ENCODE measurements at places on chromosomes 6 and 20. TPM values are rescaled to one million over a fixed set of nuclear protein-coding genes. Genes with fewer than 3 reads are reported as not detected.
A peak's percentile ranks its signal among the peaks of the same experiment; 100 is the strongest.

RNF182 gene
- total RNA-seq, result not detected

DNA sequence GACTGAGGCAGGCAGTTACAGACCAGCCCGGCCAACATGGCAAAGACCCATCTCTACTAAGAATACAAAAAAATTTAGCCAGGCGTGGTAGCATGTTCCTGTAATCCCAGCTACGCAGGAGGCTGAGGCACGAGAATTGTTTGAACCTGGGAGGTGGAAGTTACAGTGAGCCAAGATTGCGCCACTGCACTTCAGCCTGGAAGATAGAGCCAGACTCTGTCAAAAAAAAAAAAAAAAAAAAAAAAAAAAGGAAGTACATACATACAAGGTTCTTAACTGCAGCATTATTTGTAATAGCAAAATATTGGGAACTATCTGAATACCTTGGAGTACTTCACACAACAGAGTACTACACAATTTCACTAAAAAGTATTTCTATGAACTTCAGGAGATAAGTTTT, 183.5 kb upstream of the OLIG3 start:
- no peak for DNase-seq

DNA sequence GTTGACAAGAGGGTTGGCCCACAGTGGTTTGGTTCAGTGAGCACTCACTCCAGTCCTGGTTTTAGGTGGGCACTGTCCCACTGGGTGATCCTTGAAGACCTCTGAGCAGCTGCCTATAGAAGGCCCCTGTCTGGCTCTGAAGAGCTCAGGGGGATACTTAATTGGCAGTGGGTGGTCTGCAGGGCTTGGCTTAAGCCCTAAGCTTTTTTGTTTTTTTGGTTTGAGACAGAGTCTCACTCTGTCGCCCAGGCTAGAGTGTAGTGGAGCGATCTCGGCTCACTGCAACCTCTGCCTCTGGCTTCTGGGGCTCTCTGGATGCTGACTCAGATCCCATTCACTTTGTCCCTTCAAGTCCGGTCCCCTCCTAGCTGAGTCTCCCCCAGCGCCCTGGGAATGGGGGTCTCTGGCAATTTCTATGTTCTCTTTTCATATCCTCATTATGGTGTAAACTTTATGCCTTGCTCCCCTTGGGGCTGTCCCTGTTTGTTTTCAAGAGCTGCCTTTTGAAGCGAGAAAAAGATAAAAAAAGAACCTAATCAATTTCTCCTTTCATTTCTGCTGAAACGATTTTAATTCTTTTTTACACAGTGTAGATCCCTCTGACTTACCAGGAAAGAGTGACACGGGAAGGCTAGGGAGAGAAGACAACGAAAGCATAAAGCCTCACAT, 12.2 kb upstream of the KCNG1 start:
- no peak for DNase-seq

DNA sequence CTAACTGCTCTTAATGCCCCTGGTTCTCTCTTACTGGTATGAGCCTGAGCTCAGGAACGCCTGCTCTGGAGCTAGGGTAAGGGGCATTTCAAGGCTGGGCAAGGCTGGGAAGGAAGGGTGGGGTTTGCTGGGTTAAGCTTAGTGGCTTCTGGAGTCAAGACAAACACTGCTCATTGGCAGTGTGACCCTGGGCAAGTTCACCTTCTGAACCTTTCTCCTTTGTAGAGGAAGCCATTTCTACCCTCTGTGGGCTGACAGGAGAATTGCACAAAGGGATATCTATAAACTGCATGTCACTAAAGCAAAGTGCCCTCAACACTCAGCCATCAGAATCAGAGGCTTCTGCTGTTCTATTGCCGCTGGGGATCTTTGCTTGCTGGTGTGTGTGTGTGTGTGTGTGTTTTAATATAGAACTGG, 20.3 kb upstream of the LRRN4 start:
- DNase-seq, result no peak

ME1 gene
- not detected for total RNA-seq

DNA sequence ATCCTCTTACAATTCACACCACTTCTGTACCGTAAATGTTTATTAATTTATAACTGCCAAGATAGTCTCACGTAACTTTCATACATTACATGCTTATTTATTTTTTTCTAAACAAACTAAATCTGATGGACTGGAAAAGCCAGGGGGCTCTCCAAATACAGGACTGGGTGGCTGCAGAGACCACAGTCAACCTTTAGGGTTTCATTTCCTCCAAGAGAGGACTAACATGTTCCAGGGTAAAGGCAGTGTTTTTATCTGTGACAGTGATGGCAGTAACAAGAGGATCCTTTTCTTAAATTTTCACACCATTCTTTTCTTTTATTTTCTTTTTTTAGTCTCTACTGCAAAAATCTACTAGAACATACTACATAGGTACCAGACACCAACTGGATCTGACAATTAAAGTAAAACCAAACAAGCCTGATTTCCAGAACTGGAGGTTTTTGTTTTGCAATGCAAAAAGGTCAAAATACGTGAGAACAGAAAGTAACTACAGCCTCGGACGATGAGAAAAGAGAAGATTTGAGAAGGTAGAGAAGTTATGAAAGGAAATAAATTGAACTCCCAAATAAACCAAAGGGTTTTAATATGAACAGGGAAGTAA, 1.2 kb downstream of the LMBRD1 start:
- DNase-seq, result no peak

- no peak for DNase-seq
Measured at GRCh38 chr6:5659467-5659866, 347.3 kb downstream of the NRN1 start.

FAM210B gene
- total RNA-seq, result 6.9 TPM

JARID2 gene
- 62.5 TPM for total RNA-seq

BRD2 gene
- 316 TPM for total RNA-seq

DNA sequence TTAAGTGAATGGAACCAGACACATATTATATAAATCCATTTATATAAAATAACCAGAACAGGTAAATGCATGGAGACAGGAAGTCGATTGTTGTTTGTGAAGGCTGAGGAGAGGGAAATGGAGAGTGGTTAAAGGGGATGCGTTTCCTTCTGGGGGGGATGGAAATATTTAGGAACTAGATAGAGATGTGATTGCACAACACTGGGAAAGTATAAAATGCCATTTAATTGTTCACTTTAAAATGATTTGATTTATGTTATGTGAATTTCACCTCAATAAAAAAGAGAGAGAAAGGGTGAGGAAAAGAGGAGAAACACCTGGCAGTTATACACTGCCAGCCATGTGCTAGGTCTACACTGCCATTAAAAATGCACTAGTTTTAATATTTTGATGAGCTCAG, 312.6 kb downstream of the CD83 start:
- no peak for DNase-seq

HLA-C gene
- total RNA-seq, result 984 TPM

GRCh38 chr20:3710703-3711483, 1.5 kb downstream of the SIGLEC1 start:
- DNase-seq, result peak; percentile 50

BPIFB2 gene
- not detected for total RNA-seq

GRCh38 chr6:163543321-163543720, 128.8 kb downstream of the QKI start:
- no peak for DNase-seq

DNA sequence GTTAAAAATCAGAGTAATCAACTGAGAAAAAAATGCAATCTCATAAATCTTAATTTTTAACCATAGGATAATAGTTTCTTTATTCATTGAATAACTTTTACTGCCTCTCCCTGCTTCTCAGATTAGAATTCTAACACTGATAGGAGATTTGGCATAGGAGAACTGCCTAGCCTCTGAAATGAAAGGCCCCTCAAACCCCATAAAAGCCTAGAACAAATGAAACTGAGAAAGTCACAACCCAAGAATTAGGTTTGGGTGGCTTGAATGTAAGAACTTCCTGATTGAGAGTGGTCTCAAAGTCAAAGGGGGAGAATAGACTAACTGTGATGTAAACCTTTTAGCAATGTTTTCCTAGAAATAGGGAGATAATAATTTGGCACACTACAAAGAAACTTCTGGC, 52.2 kb downstream of the SAMD5 start:
- DNase-seq, result no peak

- DNase-seq, result no peak
Measured at GRCh38 chr6:157614026-157614568, 208.9 kb upstream of the SNX9 start.

C6orf58 gene
- 0.16 TPM for total RNA-seq

NKAPL gene
- total RNA-seq, result 0.16 TPM

- no peak for DNase-seq
Measured at GRCh38 chr6:161233986-161234661, 39.7 kb downstream of the AGPAT4 start.

DNA sequence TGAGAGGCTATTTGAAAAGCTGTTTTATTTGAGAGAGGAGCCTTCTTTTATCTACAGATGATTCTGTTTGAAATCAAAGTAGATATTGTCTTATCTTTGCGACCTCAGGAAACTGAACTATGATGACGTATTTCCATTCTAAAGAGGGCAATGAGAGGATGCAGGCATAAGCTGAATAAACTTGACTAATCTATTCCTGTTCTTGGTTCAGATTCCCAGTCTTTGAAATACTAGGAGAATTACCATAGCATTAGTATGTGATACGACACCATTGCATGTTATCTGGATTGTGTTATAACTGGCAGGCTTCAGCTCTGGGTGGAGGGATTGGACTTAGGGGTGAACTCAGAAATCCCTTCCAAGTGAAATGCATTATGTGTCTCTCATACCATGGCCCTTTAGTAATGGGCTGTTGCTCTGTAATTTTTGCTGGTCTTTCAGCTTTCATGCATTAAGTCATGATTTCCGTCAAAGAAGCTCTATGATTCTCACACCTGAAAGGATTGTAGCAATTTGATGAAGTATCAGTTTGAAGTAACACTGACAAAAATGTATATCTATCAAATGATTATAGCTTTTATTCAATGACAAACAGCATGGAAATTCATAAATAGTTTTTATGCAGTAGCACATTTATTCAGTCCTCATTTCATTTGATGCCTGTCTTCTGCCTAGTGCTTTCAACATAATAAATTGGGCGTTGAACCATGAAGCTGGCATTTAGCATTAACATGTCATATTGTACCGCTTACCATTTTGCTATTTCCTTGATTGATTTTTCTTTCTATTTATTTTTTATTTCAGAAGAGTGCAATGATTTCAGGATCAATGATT, 138.4 kb upstream of the SPACA1 start:
- no peak for DNase-seq
